ENCODE measurements at places on chromosomes 1 and 21.

GRCh38 chr1:205073511-205073910, 10.7 kb downstream of the TMEM81 start:
- DNase-seq = no peak

- no peak for DNase-seq
Measured at GRCh38 chr1:248714248-248714647, 11.7 kb upstream of the OR14I1 start.

DNA sequence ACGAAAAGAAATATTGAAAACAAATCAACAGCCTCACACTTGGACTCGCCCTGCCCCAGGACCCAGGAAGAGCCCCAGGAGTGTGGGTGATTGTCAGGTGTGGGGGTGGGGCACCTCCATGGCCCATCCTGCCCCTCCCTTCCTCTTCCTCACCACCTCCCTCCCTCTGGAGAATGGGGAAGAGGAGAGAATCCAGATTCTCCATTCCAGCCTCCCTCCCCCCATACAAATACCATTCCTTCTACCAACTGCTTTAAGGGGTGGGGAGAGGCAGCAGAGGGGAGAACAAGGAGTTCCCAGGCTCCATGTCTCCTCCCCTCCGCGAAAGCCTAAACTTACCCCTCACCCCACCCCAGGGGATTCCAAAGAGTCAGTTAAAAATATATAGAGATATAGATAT, 36.7 kb downstream of the MEF2D start:
- no peak for DNase-seq

DNA sequence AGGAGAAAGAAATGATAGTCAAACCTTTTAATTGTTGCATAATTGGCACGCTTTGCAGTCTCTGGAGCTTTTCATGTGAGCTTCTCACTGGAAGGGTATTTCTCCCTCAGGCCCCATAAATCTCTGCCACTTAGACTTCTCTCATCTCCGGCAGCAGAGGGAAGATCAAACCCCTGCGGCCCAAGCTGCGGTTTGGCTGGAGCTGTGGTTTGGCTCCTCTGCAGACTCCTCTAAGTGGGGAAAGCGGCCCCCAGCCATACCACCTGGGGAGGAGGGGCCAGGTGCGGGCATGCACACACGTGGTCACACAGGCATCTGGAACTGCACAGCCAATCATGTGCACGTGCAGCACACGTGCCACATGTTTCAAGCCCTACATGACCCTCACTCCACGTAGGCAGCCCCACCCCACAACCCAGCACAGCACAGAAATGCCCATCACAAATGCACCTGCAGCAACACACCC, 58.3 kb downstream of the UBE2T start:
- DNase-seq = no peak

DNA sequence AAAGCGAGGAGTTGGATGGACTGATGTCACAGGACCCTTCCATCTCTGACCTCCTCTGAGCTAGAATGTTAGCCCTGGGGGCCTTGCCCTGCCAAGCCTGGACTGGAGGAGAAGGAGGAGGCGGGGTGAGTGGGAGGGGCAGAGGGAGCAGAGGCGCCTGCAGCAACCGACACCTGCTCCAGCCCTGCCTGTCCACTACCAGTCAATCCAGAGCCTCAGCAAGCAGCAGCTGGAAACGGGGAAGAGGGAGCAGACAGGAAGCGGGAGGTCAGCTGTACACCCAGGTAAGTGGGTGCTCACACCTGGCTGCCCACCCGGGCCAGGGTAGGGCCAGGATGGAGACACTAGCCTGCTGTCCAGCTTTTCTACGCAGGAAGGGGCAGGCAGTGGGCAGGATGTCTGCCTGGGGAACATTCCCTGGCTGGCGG, at the start of gene IGFN1:
IGFN1 (plus strand) TSS at position 201 of the 428 bp plus-strand sequence. CDS start 2,470 bp downstream, outside the sequence.
- no peak for DNase-seq

GRCh38 chr1:205680073-205680851, at the start of gene SLC45A3:
TSS of gene SLC45A3 (minus strand) at chr1:205680509. CDS start at chr1:205664656, 15,853 bp downstream.
- no peak for DNase-seq

DNA sequence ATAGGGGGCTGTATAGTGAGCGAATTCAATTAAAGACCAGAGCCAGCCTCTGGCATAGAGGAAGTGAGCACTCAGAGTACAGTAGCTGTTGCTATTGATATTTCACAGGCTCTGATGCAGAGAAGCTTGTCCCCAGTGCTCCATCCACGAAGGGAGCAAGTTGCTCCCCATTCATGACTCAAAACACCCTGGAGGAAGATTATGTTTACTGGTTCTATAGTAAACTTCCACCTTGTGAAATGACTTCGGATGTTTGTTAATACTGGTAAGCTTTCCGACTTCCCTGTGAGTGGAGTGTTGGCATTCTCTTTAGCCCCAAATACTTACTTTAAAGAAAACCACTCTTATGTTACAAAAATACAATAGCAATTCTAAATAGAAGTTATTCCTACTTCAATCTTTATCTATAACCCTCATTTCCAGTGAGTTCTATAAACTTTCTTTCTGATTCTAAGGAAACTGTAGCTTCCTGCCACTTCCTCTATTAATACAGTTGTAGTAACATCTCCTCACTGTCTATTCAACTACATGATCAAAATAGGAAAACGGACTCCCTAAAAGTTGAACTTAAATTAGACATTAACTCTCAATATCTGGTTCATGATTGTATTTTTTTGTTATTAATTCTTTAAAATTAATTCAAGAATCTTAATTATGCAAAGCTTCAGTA, 46.4 kb downstream of the ZNF281 start:
- DNase-seq = no peak

DNA sequence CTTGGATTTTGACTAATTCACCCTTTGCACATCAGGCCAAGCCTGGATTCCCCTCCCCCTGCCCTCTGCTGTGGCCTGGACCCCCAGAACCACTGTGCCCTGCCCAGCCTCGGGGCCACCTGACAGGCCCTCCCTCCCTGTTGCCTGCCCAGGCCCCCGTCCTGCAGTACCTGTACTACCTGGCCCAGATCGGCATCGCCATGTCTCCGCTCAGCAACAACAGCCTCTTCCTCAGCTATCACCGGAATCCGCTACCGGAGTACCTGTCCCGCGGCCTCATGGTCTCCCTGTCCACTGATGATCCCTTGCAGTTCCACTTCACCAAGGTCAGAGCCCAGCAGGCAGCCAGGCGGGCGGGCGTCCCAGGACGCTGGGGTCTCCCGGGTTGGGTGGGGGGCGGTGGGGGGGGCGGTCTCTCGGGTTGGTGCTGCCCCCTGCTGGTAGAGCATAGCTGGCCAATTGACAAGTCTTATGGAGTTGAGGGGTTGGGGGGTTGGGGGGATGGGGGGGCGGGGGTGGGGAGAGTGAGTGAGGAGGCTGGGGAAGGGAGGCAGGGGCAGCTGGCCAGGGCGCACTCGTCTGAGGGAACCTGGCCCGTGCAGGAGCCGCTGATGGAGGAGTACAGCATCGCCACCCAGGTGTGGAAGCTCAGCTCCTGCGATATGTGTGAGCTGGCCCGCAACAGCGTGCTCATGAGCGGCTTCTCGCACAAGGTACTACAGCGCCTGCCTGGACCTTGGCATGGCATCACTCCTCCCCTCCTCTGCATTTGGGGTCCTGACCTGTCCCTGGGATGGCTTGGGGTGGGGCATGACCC, 10.7 kb downstream of the AMPD2 start:
- DNase-seq = peak; percentile 14

- no peak for DNase-seq
Measured at GRCh38 chr1:30358500-30358899, 364.9 kb downstream of the MATN1 start.

GRCh38 chr1:54742282-54742681, 22.0 kb downstream of the PARS2 start:
- no peak for DNase-seq

GRCh38 chr1:118902299-118902698, 85.8 kb downstream of the TBX15 start:
- DNase-seq = no peak

- no peak for DNase-seq
Measured at GRCh38 chr1:243715285-243715684, 134.8 kb downstream of the AKT3 start.

GRCh38 chr1:6249739-6250689, 6.0 kb downstream of the HES3 start:
- no peak for DNase-seq

DNA sequence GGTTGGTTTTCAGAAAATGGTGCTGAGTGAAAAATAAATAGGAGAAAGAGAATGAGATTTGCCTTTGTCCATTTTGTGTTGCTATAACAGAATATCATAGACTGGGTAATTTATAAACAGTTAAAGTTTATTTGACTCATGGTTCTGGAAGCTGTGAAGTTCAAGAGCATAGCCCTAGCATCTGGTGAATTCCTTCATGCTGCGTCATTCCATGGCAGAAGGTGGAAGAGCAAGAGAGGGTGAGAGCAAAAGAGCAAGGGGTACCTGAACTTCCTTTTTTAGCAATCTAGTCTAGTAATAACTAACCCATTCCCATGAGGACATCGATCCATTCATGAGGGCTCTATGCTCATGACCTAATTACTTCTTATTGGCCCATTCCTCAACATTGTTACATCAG, 209.1 kb upstream of the ZP4 start:
- no peak for DNase-seq

DNA sequence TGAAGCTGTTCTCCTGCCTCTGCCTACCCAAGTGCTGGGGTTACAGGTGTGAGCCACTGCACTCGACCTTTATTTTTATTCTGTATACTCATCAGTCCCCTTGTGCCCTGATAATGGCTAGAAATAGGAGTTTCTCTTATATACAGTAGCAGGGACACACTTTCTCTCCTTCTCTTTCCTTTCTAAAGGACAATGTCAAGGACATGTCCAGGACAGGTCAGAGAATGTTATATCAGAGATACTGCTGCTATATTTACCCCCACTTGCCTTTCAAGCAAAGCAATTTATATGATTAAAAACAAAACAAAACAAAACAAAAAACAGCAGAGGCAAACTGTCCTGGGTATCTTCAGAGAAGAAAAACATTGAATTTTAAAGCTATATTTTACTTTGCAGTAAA, 43.2 kb upstream of the LRIG2 start:
- DNase-seq = no peak

GRCh38 chr21:36591326-36591970, 107.5 kb upstream of the SIM2 start:
- no peak for DNase-seq

DNA sequence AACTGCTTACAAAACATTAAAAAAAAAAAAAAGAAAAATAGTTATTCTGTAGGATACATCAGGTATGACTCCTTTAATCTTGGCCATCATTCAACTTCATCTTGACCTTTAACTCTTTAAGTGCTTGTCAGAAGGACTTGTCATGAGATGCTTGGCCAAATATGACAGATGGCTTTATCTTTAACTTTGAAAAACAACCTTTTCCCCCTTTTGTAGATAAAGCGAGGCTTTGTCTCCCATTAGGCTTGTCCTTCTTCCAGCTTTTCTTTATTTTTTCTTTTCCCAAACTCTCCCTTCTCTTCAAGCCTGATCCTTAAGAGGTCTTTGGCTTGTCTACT, 2.3 kb downstream of the SRSF10 start:
- DNase-seq = no peak

Data from stimulated activated CD4-positive, alpha-beta T cell treated with anti-CD3 and anti-CD28 coated beads, Interleukin-12 subunit alpha, Interleukin-12 subunit beta, amount 100 ng/mL, for 48 hours (primary cell).